ENCODE measurements at places on chromosomes 2 and 18.

GRCh38 chr18:10009321-10010144, 95.7 kb downstream of the VAPA start:
- no peak for DNase-seq

GRCh38 chr2:127762846-127763245, 48.1 kb downstream of the WDR33 start:
- DNase-seq, result no peak

- no peak for DNase-seq
These were observed 34.9 kb downstream of the SLC38A11 start for GRCh38 chr2:164920430-164920829.

- no peak for DNase-seq
These were observed 43.1 kb downstream of the RMP24 start for GRCh38 chr18:36015629-36016028.

GRCh38 chr2:197238043-197238365, 72.6 kb downstream of the ANKRD44 start:
- DNase-seq, result no peak

GRCh38 chr2:174593574-174594203, 3.9 kb downstream of the WIPF1 start:
- no peak for DNase-seq

- no peak for DNase-seq
These were observed 67.3 kb upstream of the ACAA2 start for GRCh38 chr18:49880661-49881060.

GRCh38 chr2:165469417-165469816, at the start of gene CSRNP3:
Gene CSRNP3 (plus strand): TSS chr2:165469698. CDS start chr2:165595066, 125,368 bp downstream.
- peak; percentile 94 for DNase-seq

DNA sequence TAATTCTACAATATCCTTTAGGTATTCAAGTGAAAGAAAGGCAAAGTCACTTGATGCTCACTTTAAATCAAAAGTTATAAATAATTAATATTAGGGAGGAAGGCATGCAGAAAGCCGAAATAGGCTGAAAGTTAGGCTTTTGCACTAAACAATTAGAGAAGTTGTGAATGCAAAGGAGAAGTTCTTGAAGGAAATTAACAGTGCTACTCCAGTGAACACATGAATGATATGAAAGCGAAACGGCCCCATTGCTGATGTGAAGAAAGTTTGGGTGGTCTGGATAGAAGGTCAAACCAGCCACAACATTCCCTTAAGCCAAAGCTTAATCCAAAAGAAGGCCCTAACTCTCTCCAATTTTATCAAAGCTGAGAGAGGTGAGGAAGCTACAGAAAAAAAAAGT, 103.1 kb upstream of the CXCR4 start:
- DNase-seq, result no peak

- DNase-seq, result no peak
These were observed 254.2 kb downstream of the MYCN start for GRCh38 chr2:16194530-16194929.

All from C1 segment of cervical spinal cord (tissue), 14 donors.